Ecto neural progenitor cell (in vitro differentiated cells): ENCODE measurements at places on chromosomes 5 and 9.
A peak's percentile ranks its signal among the peaks of the same experiment; 100 is the strongest.

- DNase-seq = no peak
Observed at GRCh38 chr9:129432297-129433154, 188.4 kb downstream of the C9orf50 start.

GRCh38 chr5:59777028-59777427 lies 116.5 kb downstream of the PDE4D start:
- DNase-seq = no peak

DNA sequence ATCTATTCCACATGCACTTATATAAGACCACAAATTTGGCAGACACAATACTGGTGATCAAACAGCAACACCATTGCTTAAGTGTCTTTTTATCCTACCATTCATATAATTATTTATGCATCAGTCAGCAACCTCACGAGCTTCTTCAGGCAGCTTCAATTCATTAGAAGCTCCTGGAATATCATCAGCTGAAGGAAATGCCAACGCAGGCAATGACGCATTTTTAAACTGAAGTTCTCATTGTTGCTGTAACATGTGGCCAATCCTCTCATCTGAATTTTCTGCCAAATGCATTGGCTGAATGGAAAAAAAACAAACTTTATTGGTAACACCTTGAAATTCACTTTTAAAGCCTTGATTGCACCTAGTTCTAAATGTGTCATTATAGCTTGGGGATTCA lies 376.4 kb upstream of the RGMB start:
- DNase-seq = no peak

- DNase-seq = no peak
Observed at GRCh38 chr5:111859533-111860270, 102.7 kb upstream of the NREP start.

- no peak for DNase-seq
Observed at GRCh38 chr5:9622971-9623421, 7.2 kb downstream of the TAS2R1 start.

GRCh38 chr5:142499591-142500226 lies 174.9 kb upstream of the SPRY4 start:
- no peak for DNase-seq

GRCh38 chr5:177967221-177967887 lies 28.7 kb downstream of the PROP1 start:
- no peak for DNase-seq

GRCh38 chr5:129905473-129906176 lies 1.4 kb downstream of the CHSY3 start:
- peak; percentile 56 for DNase-seq

DNA sequence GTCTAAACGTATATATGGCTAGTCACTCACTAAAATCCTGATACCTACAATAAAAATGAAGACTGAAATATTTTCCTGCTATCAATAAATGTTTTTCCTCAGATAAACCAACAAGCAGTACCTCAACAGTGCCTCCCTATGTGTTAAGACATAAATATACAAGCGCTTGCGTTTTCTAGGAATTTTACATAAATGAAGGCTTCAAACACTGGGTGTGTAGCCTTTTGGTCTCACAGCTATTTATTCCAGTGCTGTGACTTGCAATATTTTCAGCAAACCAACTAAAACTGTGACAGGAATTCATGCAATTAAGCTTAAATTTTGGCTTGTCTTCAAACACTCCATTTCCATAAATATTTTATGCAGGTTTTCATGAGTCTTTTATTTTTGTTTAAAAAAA lies 437.0 kb downstream of the BNC2 start:
- DNase-seq = no peak

GRCh38 chr5:77636641-77637169 lies 1.8 kb downstream of the OTP start:
- DNase-seq = no peak

DNA sequence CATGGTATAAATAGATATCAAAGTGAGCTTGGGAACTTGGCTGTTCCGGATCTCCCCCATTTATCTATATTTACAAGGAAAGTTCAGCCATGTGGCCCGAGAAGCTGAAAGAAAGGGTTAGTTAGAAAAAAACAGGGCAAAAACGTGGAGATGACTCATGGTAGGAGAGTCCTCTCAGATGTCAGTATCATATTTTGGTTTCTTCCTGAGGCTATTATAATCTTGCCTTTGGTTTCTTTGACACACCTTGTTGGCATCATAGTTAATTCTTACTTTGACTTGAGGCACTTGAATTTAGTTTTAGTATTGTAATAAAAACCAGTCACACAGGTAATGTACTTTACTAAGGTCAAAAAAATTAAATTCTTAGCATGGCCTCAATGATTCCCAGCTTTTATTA lies 59.9 kb downstream of the GABRA6 start:
- DNase-seq = no peak

DNA sequence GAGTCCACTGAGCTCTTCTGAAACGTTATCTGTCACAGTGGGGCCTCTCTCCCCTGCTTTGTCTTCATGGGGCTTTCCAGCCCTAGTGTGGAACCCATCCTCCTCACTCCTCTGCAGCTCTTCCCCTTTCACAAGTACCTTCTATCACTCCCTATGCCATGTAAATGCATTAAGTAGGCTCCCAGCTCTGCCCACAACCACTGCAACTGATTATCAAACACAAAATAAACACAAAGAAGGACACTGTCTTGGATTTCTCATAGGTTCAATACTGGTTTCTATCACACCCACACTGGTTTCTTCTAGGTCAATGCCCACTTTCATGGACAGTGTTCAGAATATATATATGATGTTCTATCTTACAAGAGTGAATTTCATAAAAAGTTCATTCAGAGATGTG lies 139.4 kb downstream of the GNAQ start:
- DNase-seq = no peak

DNA sequence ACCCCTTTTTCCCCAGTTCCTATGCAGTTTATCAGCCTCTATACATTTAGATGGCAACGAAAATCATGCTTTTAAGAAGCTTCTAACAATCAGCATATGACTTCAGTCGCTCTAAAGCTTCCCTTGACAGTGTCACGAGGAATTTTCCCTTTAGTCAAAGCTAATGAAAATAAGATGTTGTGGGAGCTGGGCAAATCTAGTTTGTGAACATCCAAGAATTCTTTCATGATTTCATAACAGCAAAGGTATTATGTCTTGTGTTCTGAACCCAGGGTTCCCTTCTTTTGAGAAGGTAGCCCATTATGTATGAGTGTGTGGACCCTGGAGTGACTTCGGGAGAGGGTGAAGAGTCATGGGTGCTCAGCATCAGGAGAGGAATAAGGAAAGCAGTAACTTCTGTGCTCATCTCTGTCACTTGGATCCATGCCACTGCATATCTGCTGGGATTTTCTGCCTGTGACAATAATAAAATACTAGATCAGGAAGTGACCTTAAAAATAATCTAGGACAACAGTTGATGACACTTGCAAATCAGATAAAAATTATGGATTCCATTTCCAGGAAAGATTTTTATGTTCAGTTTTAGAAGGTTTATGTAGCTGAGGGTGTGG lies 102.4 kb downstream of the PCSK1 start:
- DNase-seq = no peak

- no peak for DNase-seq
Observed at GRCh38 chr9:119793218-119793617, 424.0 kb upstream of the BRINP1 start.

GRCh38 chr5:122179701-122180100 lies 50.4 kb downstream of the ZNF474 start:
- DNase-seq = no peak

DNA sequence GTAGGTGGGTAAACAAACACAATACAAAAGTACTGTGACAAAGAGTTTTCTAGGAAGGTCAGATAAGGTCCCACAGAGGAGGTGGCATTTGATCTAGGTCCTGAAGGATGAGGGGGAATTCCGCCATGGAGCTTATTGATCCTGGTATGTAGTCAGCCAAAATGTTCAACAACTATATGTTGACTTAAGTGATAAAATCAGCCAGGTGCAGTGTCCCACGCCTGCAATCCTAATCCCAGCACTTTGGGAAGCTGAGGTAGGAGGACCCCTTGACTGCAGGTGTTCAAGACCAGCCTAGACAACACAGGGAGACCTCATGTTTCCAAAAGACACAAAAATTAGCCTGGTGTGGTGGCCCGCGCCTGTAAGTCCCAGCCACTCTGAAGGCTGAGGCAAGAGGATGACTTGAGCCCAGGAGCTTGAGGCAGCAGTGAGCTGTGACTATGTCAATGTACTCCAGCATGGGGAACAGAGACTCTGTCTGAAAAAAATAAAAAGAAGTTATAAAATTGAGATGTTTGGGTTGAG lies 46.4 kb upstream of the PLIN2 start:
- DNase-seq = no peak

DNA sequence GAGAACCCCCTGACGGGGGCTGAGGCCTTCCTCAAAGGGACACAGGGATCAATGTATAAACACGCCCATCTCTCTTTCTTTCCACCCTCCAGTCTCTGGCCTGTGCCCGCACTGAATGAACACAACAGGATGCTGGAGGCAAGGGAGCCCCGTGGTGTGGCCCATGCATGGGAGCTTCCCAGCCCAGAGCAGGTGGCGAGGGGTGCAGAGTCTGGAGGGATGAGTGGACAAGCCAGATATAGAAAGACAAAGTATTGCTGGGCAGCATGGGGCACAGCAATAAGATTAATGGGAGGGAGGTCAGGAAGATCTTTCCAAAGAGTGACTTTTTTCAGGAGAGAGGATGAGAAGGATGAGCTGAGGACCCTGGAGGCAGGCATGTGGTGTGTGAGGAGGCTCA lies 103.7 kb downstream of the C5orf15 start:
- no peak for DNase-seq
